ENCODE measurements at places on chromosomes 16 and 17.
A peak's percentile ranks its signal among the peaks of the same experiment; 100 is the strongest.

DNA sequence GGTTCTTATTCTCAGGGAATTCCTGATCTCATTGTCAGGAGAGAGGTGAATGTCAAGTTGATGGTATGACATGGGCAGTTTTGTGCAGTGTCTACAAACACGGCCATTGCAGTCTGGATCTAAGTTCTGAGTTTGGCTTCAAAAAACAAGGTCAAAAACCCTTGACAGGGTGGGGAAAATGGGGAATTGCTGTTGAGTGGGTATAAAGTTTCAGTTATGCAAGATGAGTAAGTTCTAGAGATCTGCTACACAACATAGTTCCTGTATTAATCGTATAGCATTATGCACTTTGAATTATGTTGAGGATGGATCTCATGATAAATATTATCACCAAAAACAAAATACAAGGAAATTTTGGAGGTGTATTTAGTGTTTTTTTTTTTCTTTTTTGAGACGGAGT lies 36.6 kb upstream of the CARMIL2 start:
- DNase-seq: no peak

- DNase-seq: no peak
These were observed 87.8 kb downstream of the MARCHF10 start for GRCh38 chr17:62720126-62720850.

DNA sequence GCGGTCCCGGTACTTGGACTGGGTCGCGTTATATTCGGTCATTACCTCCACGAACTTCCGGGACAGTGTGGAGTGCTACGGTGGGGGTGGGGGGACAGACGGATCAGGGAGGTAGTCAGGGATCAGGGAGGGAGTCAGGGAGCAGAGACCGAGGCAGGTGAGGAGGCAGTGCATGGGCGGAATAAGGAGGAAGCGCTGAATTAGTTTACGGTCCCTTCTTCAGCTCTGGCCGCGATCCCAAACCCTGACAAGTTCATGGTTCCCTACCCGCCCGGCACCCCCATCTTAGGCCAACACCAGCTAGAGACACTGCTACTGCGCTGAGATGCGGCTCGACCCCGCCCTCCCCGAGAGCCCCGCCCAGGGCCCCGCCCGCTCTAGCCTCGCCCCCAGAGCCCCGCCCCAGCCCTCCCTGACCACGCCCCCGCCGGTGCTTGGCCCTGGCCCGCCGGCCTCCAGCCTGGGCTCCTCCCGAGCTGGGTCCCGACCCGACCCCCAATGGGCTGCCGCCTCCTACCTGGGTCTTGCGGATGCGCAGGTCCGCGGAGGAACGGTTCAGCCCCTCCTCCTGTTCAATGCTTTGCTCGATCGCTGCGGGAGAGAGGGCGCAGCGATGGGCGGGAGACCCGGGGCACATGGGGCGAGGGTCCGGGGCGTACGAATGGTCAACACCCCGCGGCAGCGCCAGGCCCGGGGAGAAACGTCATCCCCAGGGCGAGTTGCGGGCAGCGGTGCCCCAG lies 12.1 kb downstream of the HSD3B7 start:
- peak; percentile 70 for DNase-seq

DNA sequence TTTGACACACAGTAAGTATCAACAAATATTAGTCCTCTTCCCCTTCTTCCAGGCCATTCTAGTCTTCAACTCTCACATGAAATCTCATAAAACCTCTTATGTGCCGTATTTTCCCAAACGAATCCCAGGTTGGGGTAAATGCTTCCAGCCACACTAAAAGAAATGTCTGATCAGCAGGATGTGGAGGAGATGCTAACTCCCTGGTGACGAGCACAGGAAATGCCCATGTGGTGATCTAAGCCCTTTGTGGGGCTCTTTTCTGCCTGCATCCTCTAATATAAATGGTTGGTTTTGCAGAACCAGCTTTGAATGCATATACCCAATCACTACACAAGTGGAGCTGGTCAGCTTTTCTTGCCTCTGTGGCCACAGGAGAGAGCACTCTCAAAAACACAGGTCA lies 498.2 kb upstream of the ERCC4 start:
- no peak for DNase-seq

DNA sequence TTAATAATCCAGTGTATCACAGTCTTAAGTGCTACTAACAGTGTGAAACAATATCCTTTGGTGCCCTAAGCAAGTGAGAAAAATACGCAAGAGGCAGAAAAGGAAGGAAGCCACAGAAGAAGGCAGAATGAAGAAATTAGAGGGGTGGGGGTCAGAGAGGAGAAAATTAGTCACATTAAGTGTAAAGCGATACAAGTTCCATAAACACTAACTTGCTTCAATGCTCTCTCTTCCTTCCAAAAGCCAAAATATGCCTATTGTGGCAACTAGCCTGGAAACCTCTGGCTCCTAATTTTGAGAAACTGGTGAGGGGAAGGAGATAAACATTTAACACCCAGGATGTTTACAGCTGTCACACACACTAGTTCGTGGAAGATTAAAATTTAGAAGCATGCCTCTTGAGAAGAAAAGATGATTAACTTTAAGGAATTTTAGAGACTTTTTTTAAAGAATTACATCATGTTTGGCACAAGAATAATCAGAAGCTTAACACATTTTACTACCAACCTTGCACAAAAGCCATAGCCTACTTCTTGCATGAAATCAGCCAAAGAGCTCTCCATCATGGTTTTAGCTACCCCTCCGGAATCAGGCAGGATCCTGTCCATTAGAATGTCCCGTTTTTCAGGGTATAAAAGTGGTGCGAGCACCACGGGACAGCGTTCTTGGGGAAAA lies 44.7 kb downstream of the CNOT1 start:
- no peak for DNase-seq

- no peak for DNase-seq
These were observed 119.4 kb downstream of the KCNJ2 start for GRCh38 chr17:70288540-70289290.

- no peak for DNase-seq
These were observed 105.1 kb downstream of the CHD9 start for GRCh38 chr16:53159781-53160436.

DNA sequence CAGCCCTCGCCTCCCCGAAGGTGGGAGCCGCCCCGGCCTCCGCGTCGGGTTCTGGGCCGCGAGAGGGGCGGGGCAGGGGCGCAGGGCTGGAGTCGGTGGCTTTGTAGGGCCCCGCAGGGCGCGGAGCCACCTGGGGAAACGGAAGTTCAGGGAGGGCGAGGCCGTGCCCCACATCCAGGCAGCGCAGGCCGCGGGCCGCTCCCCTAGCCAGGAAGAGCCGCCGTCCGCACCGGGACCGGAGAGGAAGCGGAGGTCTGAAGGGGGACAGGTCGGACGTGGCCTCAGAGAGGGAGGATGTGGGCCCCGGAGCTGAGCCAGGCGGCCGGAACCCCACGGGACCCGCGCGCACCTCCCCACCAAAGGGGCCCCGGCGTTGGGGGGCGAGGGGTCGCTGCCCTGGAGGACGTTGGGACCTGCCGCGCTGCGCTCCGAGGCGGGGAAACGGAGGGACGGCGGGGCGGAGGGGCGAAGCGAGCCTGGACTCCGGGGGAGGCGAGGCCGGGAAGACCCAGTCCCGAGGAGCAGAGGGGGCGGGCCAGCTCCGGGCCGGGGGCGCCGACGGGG lies 482 bp upstream of the SLC16A3 start:
- no peak for DNase-seq

DNA sequence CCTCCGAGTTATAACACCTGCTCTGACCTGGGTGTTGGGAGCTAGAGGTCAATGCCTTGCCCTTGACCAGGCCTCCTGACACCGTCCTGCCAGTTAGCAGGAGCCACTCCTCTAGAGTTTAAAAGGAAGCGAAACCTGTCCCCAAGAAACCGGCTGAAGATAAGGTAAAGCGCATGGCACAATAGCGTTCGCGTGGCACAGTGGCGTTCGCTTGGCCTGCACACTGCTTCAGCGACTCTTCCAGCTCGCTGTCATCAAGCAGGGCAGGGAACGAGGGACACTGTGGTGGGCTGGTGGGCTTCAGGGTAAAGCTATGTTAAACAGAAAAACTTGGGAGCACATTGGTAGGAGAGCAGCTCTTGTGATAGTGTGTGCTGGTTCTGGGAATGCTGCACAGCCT lies 28.2 kb upstream of the ETV4 start:
- DNase-seq: no peak

GRCh38 chr16:27824786-27825185 lies 238.7 kb downstream of the GSG1L start:
- no peak for DNase-seq

DNA sequence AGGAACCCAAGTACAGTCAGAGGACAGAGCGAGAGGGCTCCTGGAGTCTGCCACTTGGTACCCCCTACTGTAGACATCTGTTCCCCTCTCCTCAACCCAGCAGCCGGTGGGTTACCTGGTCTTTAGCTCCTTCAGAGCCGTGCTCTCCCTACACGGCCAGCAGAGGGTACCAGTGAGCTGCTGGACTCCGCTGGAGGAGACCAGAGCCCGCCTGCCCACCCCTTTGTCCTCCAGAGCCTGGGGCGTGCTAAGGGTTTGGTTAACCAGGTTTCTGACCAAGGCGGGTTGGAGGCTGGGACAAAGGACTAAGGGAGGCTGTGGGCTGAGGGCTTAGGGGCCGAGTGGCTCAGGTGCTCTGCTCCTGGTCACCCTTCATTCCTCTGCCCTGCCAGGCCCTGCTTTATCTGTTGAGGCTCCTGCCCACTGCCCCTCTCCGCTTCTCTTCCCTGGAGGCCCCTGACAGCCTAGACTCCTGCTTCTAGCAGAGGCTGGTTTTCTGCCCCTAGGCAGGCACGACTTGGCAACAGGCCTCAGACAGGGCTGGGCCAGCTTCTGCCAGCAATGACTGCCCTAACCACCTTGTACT lies 2.7 kb upstream of the HSD11B2 start:
- DNase-seq: no peak

DNA sequence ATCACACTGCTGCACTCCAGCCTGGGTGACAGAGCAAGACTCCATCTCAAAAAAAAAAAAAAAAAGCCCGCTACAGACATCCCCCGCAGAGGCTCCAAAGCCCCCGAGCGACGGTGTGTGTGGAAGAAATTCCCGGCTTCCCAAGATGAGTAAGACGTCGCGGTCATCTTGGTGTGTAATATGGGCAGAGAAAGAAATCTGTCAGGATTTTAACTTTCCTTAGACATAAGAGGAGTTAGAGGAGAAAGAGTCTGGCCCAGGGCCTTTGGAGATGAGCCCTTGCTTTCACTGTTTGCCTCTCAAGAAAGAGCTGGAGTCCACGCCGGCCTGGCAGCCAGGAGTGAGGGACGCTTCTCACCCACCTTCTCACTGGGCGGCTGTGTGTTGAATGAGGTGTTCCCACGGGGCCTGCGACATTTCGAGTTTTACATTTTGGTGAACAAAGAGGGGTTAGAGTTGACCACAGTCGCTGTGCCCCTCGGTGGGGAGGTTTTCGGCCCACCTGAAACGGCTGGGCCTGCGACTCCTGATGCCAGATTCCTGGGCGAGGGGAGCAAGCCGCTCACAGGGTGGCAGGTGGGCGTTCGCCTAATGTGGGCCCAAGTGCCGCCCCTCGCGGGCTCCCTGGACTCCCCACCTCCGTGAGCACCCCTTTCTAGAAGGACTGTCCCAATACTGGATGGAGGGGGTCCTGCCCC lies 17.9 kb downstream of the C1QTNF1 start:
- no peak for DNase-seq

DNA sequence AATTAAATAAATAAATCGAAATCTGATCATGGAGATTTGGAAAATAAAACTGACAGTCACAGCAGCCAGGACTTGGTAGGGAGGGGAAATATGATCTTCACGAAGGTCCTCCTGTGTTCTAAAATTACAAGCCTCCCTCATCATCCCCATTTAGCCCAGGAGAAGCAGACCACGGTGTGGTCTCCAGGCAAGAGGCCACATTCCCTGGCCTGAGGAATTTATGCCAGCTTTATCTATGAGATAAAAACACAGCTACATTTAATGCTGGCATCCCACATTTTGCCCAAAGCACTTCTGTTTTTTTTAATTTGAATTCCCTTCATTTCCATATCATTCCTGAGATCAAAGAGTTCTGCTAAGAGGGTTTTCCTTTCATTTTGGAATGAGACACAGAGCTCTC lies 43.2 kb downstream of the ABCC12 start:
- no peak for DNase-seq

GRCh38 chr16:73420244-73420643 lies 372.3 kb upstream of the ZFHX3 start:
- no peak for DNase-seq

- DNase-seq: no peak
These were observed 1.2 kb downstream of the JPT1 start for GRCh38 chr17:75152922-75153779.

DNA sequence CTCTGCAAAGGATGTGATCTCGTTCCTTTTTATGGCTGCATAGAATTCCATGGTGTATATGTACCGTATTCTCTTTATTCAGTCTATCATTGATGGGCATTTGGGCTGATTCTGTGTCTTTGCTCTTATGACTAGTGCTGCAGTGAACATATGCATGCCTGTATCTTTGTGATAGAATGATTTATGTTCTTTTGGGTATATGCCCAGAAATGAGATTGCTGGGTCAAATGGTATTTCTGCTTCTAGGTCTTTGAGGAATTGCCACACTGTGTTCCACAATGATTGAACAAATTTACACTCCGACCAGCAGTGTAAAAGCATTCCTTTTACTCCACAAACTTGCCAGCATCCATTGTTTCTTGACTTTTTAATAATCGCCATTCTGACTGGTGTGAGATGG lies 60.2 kb upstream of the ADORA2B start:
- DNase-seq: no peak

GRCh38 chr17:63549289-63549945 lies 860 bp upstream of the DCAF7 start:
- DNase-seq: no peak

GRCh38 chr16:67613808-67614207 lies 31.1 kb upstream of the CARMIL2 start:
- no peak for DNase-seq

- DNase-seq: no peak
These were observed 49.7 kb upstream of the CCDC182 start for GRCh38 chr17:57794841-57795240.

DNA sequence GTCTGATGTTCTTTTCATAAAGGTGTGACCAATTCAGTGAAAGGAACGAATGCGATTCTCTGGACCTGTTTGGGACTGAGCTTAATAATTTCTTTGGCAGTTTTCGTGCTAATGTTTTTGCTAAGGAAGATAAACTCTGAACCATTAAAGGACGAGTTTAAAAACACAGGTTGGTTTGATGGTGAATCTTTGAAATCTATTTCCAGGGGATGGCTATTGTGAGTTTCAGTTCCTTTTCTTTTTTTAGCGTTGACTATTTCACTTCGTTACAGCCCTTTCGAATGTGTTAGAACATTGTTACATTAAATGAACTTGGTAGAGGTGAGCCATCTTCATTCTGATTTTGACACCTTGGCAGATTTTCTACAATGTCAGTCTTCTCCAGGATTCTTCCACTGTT lies 1.2 kb downstream of the TNFRSF17 start:
- DNase-seq: no peak

DNA sequence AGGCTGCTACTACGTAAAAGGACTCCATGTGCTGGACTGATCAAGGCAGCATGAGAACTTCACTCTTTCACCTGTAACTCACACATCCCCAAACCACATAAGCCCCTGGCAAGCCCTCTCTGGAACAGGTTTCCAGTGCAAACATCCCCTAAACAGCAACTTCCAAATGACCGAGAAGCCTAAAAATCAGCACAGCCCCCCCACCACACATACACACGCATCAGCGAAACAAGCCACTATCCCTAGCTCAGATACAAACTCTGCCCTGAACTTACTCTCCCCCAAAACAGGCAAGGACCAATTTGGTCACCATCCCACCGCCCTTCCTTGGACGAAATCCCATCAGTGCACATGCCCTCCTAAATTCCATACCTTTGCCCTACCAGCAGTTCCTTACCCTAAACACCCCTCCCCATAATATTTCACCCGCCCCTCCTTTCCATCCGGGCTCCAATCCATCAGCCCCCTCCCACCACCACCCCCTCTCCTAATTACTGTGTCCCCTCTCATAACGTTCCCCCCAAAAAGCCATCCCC lies 735 bp downstream of the LSM12 start:
- no peak for DNase-seq

GRCh38 chr17:35479271-35479670 lies 30.7 kb upstream of the SLFN13 start:
- DNase-seq: no peak

Data from stimulated activated CD8-positive, alpha-beta memory T cell treated with anti-CD3 and anti-CD28 coated beads, Interleukin-7, amount 100 ng/mL, for 1 hour (primary cell).